ENCODE measurements at places on chromosomes 2 and 18. TPM values are rescaled to one million over a fixed set of nuclear protein-coding genes. Genes with fewer than 3 reads are reported as not detected.

- no peaks in the 10 kb centered on the region for H3K36me3 ChIP-seq
- H3K4me1 ChIP-seq: peaks cover 13% of the 10 kb centered on the region
- H3K4me3 ChIP-seq: no peak overlapping the region
- peaks cover 21% of the 10 kb centered on the region for H3K27me3 ChIP-seq
Observed at GRCh38 chr2:170525566-170525900, 189.6 kb upstream of the SP5 start.

GRCh38 chr2:75528221-75528977, 32.3 kb downstream of the EVA1A start:
- peaks cover 5% of the 10 kb centered on the region for H3K4me1 ChIP-seq
- H3K27ac ChIP-seq: no peak overlapping the region
- no peak overlapping the region for H3K4me3 ChIP-seq
- H3K27me3 ChIP-seq: peaks cover 24% of the 10 kb centered on the region
- H3K36me3 ChIP-seq: no peaks in the 10 kb centered on the region

Gene SERPINB11
- total RNA-seq: not detected

DNA sequence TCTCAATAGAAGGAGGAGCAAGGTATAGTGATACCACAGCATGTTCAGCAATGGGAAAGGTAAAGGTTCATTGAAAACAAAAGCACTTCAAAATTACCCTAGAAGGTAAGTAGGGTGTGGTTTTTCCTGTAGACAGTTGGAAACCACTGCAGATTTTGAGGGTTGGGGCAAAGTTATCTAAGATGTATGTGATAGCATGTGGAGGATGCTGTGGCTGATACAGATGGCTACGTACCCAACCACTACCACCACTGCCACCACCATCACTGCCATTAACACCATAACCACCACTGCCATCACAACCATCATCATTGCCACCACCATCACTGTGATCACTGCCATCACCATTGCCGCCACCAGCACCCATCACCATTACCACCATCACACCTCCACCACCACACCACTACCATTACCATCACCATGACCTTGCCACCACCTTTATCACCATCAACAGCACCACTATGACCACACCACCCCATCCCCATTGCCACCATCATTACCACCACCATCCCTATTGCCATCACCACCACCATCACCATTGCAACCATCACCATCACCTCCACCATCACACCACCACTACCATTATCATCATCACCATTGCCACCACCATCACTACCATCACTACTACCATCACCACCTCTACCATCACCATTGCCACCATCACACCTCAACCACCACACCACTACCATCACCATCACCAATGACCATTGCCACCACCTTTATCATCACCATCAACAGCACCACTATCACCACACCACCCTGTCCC, 3.7 kb downstream of the TMSB10 start:
- peak; percentile 83 for DNase-seq
- no peaks in the 10 kb centered on the region for H3K27me3 ChIP-seq
- H3K36me3 ChIP-seq: peaks cover 45% of the 10 kb centered on the region
- peak overlapping the region; percentile 91 for H3K27ac ChIP-seq

DNA sequence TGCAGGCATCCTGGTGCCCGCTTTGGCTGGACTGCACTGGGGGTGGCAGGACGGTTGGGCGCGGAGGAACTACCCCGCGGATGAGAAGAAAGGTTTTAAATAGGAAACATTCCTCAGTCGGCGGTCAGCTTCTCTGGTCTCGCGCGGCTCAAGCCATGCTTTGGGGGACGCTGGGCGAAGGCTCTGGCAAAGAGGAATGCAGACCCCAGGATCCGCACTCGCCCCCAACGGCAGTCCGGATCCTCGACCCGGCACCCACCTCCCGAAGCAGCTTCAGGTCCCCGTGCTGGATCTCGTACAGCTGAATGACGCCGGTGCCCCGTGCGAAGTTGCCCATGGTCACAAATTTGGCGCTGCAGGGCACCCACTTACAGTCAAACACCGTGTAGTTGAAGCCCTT, 686 bp upstream of the PNO1 start:
- H3K36me3 ChIP-seq: peaks cover 15% of the 10 kb centered on the region
- H3K4me3 ChIP-seq: peak overlapping the region; percentile 92
- H3K27ac ChIP-seq: peak overlapping the region; percentile 98
- no peak for DNase-seq

Gene RNF103
- 12.9 TPM for total RNA-seq

DNA sequence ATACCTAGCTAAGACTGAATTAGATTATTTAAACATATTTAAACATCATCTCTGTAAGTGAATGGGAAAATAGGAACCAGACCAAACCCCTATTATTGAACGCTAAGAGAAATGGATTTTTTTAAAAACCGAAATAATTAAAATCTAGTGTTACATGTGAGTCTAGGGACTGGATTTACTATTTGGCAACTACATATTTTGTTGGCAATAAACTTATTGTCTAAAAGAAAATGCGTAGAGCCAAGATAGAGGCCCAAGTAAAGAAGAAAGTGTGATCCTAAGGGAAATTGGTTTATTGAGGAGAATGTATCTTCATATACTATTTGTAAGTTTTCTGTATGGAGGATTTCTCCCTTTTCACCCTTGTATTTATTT, 105.6 kb downstream of the LTBP1 start:
- H3K4me3 ChIP-seq: no peak overlapping the region
- no peaks in the 10 kb centered on the region for H3K4me1 ChIP-seq
- H3K27me3 ChIP-seq: peaks cover 11% of the 10 kb centered on the region
- no peak for DNase-seq
- no peaks in the 10 kb centered on the region for H3K36me3 ChIP-seq

DNA sequence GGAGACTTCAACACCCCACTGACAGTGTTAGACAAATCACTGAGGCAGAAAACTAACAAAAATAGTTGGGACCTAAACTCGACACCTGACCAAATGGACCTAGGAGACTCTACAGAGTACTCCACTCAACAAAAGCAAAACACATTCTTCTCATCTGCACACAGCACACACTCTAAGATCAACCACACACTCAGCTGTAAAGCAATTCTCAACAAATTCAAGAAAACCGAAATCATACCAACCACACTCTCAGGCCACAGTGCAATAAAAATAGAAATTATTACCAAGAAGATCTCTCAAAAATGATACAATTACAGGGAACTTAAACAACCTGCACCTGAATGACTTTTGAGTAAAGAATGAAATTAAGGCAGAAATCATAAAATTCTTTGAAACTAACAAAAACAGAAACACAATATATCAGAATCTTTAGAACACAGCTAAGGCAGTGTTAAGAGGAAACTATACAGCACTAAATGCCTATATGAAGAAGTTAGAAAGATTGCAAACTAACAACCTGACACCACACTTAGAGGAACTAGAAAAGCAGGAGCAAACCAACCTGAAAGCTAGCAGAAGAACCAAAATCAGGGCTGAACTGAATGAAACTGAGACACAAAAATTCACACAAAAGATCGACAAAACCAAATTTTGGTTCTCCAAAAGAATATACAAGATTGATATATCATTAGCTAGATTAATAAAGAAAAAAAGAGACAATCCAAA, 46.3 kb downstream of the RTTN start:
- H3K4me1 ChIP-seq: peaks cover 31% of the 10 kb centered on the region
- H3K27me3 ChIP-seq: no peaks in the 10 kb centered on the region
- no peak overlapping the region for H3K27ac ChIP-seq
- DNase-seq: no peak
- peaks cover 85% of the 10 kb centered on the region for H3K36me3 ChIP-seq

DNA sequence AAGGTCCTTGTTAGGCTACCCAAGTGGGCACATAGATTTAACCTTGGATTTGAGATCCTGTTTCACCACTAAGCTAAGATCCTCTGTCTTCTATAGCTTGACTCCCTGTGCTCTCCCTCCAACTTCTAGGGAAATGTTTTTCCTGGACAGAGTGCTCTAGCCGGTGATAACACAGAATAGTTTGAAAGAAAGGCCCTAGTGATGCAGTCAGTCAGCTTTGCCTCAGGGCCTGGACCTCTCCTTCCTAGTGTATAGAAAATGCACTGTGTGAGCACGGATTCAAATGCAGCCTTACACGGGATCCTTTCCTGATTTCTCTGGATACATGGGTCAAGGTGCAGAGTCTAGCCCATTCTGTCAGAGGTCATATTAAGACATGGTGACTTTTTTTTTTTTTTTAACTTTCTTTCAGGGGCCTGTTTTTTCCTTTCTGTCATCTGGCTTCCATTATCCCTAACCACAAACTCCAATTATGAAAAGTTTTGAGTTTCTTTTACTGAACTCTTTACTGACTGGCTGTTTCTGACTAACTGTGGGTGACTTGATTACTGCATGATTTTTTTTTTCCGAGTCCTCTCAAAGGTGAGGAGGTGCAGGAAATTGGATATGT, 122.6 kb downstream of the LRP1B start:
- no peaks in the 10 kb centered on the region for H3K27me3 ChIP-seq
- no peak overlapping the region for H3K27ac ChIP-seq
- DNase-seq: no peak
- no peaks in the 10 kb centered on the region for H3K4me1 ChIP-seq
- no peaks in the 10 kb centered on the region for H3K36me3 ChIP-seq
- H3K4me3 ChIP-seq: no peak overlapping the region

Gene MYO7B
- not detected for total RNA-seq

DNA sequence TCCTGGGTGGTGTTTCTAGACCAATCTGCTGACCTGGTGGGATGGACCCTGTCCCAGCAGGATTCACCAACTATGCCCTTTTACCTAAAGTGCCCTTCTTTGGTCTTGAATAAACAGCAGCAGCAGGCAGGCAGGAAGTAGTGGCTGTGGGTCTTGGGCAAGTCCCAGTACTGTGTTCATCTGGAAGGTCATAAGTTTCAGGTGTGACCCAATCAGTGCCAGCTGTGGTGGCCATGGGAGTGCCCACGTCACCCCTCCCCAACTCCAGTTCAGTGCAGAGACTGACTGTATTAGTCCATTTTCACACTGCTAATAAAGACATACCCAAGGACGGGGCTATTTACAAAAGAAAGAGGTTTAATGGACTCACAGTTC, 148.3 kb upstream of the SRD5A2 start:
- H3K4me1 ChIP-seq: no peaks in the 10 kb centered on the region
- H3K4me3 ChIP-seq: no peak overlapping the region
- peaks cover 3% of the 10 kb centered on the region for H3K27me3 ChIP-seq
- no peak overlapping the region for H3K27ac ChIP-seq
- DNase-seq: no peak

DNA sequence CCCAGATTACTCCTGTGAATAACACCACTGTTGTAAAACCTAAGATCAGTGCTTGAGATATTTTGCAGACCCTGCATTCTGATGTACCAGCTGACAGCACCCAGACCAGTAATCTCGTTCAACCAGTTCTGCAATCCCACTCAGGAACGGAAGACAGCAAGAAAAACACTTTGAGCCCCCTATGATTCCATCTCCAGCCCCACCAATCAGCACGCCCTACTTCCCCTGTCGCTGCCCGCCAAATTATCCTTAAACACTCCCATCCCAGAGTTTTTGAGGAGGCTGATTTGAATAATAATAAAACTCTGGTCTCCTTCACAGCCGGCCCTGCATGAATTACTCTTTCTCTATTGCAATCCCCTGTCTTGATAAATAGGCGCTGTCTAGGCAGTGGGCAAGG, 173.9 kb upstream of the CDH2 start:
- no peak overlapping the region for H3K27ac ChIP-seq
- no peaks in the 10 kb centered on the region for H3K36me3 ChIP-seq
- H3K27me3 ChIP-seq: no peaks in the 10 kb centered on the region

Gene DSG1
- total RNA-seq: not detected

DNA sequence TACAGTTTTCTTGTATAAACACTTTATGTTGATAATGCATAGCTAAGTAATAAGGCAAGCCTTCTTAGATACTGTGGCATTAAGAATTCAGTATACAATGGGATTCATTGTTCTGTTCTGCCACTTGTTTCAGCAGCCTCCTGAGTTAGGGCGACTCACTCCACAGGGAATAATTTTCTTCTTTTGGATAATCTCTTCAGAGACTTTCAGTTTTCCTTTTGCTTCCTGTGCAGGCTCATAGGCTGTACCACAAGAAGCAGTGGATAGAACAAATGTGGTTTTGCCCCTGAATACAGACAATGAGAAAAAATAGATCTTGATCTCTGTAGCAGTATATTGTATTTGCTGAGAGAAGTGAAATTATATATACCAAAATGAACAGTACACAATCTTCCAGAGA, 298.0 kb downstream of the ZNF407 start:
- no peaks in the 10 kb centered on the region for H3K27me3 ChIP-seq
- peaks cover 10% of the 10 kb centered on the region for H3K4me1 ChIP-seq
- no peaks in the 10 kb centered on the region for H3K36me3 ChIP-seq
- DNase-seq: no peak

GRCh38 chr2:234874347-234875046, 77.3 kb upstream of the SH3BP4 start:
- H3K36me3 ChIP-seq: no peaks in the 10 kb centered on the region
- peaks cover 11% of the 10 kb centered on the region for H3K27me3 ChIP-seq
- no peak overlapping the region for H3K27ac ChIP-seq
- H3K4me1 ChIP-seq: no peaks in the 10 kb centered on the region
- DNase-seq: no peak
- no peak overlapping the region for H3K4me3 ChIP-seq

Gene BCS1L
- total RNA-seq: 55.2 TPM

DNA sequence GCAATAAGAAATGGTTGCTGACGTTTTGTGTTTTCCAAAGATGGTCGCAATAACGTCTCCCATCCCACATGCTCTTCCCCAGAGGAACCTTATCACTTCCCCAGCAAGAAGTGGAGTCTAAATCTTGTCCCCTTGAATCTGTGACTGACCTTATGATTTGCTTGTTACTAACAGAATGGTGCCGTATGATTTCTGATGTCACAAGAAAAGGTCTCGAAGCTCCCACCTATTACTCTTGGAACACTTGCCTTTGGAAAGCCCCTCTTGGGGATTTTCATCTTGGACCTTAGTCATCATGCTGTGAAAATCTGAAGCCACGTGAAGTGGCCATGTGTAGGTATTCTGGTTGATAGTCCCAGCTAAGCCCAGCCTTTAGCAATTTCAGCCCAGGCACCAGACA, 86.2 kb upstream of the GLS start:
- no peak overlapping the region for H3K4me3 ChIP-seq
- H3K36me3 ChIP-seq: peaks cover 2% of the 10 kb centered on the region
- DNase-seq: no peak

DNA sequence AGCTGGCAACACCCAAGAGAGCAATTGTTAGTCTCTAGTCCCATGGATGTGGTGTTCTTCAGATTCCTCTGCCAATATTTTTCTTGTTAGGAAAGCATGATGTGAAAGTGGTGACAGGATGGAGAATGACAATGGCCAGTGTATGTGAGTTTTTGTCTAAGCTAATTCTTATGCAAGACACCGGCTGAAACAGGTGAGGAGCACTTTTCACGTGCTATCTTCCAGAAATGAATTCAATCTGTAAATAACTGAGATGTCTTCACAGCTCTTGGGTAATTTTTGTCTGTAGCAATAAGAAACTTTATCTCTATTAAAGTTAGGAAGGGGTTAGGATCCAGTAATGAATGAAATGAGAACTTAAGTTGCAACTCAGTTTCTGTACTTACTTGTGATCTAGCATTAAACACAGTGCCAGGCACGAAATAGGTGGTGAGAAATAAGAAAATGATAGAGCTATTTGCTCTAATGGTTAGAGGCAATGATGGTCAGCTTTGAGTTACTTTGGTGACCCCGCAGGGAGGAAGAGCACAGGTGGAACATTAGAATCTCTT, 676 bp upstream of the AGPS start:
- DNase-seq: no peak
- H3K27me3 ChIP-seq: no peaks in the 10 kb centered on the region
- H3K27ac ChIP-seq: peak overlapping the region; percentile 88
- H3K4me3 ChIP-seq: peak overlapping the region; percentile 92
- peaks cover 20% of the 10 kb centered on the region for H3K36me3 ChIP-seq
- peaks cover 45% of the 10 kb centered on the region for H3K4me1 ChIP-seq

GRCh38 chr18:59272221-59272888, 899 bp downstream of the RAX start:
- peaks cover 13% of the 10 kb centered on the region for H3K4me1 ChIP-seq
- H3K4me3 ChIP-seq: no peak overlapping the region
- peaks cover 3% of the 10 kb centered on the region for H3K36me3 ChIP-seq
- H3K27ac ChIP-seq: no peak overlapping the region

Gene ZAP70
- total RNA-seq: 338 TPM

Gene PLA2R1
- total RNA-seq: not detected
